Spinal cord (tissue), 10 donors: ENCODE measurements at places on chromosomes 3 and 15. TPM values are rescaled to one million over a fixed set of nuclear protein-coding genes. Genes with fewer than 3 reads are reported as not detected.

GRCh38 chr3:192410684-192410960 is 316.7 kb downstream of the FGF12 start:
- H3K27me3 ChIP-seq = peaks cover 17% of the 10 kb centered on the region
- no peak overlapping the region for H3K27ac ChIP-seq
- DNase-seq = no peak
- H3K4me3 ChIP-seq = peak overlapping the region; percentile 58
- H3K36me3 ChIP-seq = no peaks in the 10 kb centered on the region

DNA sequence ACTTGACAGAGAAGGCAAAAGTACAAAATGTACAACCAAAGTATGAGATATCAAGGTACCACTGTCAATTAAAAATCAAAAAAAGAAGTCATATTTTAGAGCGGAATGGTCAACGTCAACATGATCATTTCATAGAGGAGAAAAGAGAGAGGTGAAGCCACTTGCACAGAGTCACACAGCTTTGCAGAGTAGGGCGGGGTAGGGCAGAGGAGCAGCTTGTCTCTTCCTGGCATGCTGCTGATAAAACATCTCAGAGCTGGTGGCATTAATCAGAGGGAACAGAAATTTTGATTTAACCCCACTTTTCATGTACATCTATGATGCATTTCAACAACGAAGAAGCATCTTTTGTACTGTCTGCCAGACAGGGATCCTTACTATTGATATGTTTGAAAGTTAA is 5.2 kb upstream of the IGF1R start:
- H3K27me3 ChIP-seq = peaks cover 4% of the 10 kb centered on the region
- no peaks in the 10 kb centered on the region for H3K36me3 ChIP-seq
- H3K27ac ChIP-seq = no peak overlapping the region
- no peaks in the 10 kb centered on the region for H3K4me1 ChIP-seq
- no peak overlapping the region for H3K4me3 ChIP-seq
- DNase-seq = no peak

DNA sequence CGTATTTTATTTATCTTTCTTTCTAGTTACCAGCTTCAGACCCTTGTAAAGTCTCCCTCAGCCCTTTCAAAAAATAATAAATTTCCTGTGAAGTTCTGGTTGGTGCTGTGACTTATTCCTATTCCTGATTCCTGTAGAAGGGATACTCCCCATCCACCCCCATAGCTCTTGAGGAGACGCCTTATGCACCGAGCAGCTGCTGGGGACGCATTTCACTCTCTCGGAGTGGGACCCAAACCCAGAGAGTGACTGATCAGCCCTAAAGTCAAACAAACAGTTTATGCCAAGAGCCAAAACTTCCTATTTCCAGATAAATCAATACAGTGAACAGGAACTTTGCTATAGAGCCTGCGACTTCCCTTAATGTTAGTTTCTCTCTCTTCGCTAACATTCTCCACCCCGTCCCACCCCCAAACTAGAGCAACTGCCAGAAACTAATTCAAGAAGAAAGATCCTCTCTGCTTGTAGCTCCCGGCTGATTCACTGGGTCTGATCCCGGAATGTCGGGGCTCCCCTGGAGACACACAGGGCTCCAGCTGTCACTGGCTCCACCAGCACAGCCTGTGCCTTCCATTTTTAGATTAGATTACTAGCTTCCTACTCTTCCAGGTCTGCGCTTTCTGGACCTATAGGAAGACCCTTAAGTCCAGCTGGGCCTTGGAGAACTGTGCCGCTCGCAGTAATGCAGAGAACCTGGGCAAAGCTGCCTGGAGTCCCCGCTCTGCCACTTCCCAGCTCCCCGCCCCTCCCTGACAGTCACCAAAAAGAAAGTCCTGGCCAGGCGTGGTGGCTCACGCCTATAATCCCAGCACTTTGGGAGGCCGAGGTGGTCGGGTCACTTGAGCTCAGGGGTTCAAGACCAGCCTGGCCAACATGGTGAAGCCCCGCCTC is 45.2 kb downstream of the KLHL25 start:
- H3K36me3 ChIP-seq = peaks cover 54% of the 10 kb centered on the region
- no peaks in the 10 kb centered on the region for H3K27me3 ChIP-seq
- no peak overlapping the region for H3K4me3 ChIP-seq
- peak overlapping the region; percentile 87 for H3K27ac ChIP-seq
- DNase-seq = no peak
- peaks cover 81% of the 10 kb centered on the region for H3K4me1 ChIP-seq

The MCCC1 gene
- total RNA-seq = 37.5 TPM

The IGSF10 gene
- 9.7 TPM for total RNA-seq

- H3K4me3 ChIP-seq = no peak overlapping the region
- H3K27ac ChIP-seq = no peak overlapping the region
- H3K36me3 ChIP-seq = no peaks in the 10 kb centered on the region
- no peak for DNase-seq
Measured at GRCh38 chr3:89264037-89264560, 156.7 kb downstream of the EPHA3 start.

DNA sequence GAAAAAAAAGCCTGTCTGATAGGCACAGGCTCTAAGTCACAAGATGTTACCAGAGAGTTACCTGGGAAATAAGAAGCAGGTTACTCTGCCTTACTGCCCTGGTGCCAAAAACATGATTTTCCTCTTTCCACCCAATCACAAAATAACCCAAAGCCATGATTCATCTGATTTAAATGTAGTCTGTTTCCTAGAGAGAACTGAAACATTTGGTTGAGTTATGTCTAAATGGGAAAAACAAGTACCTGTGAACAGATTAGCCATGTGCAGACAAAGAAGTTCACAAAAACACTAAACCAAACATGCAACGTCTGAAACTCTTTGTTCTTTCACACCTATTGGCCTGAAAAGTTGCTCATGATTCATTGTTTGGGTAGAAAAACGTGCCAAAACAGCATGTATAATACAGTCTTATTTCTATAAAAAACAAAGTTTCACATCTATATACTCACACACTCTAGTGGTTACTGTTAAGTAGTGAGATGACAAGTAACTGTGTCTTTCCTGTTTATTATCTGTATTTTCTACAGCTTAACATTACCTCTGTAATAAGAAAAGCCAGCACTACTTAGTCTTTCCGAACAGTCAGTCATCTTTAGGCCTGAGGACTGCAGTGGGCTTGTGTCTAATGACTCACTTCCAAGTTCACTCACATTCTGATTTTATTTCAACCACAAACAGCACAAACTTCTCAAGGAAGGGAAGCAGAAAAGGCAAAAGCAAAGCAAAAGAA is 30.2 kb downstream of the FAM174B start:
- no peak overlapping the region for H3K4me3 ChIP-seq
- H3K36me3 ChIP-seq = peaks cover 7% of the 10 kb centered on the region
- H3K27ac ChIP-seq = no peak overlapping the region
- H3K27me3 ChIP-seq = no peaks in the 10 kb centered on the region
- DNase-seq = no peak
- H3K4me1 ChIP-seq = peaks cover 10% of the 10 kb centered on the region

DNA sequence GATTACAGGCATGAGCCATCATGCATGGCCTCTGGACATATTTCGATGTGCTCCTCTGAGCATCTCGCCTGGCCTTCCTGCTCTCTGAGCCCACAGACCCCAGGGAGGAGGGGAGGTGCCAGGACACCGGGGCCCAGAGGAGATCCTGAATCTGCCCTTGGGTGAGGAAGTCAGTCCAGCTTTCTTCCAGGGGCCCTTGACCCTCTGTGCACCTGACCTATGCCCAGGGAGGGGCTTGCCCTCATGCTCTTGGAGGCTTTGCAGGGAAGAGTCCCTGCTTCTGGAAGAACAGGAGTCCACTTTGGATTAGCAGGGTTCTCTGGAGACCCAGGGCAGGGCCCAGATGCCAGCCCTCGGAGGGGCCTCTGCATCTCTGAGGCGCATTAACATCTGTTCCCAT is 1.4 kb downstream of the ACSBG1 start:
- H3K27ac ChIP-seq = peak overlapping the region; percentile 82
- peak overlapping the region; percentile 21 for H3K4me3 ChIP-seq
- H3K36me3 ChIP-seq = peaks cover 4% of the 10 kb centered on the region
